ENCODE measurements at places on chromosomes 12 and 14. TPM values are rescaled to one million over a fixed set of nuclear protein-coding genes. Genes with fewer than 3 reads are reported as not detected.
A peak's percentile ranks its signal among the peaks of the same experiment; 100 is the strongest.

DNA sequence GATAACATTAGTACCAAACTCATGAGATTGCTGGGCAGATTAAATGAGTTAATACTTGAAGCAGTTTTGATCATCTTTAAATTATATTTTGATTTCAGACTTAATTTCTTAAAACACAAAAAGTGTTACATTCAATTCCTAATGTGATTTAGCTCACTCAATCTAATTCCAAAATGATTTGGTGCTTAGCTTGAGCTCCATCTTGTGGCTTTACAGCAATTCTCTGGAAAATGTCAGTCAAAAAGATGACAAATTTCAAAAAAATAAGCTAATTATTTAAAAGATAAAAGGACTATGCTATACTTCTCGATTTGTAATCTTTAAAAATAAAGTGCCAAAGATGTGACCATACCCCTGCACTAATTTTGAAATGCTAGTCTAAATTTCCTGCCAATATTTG lies 10.1 kb downstream of the LLPH start:
- no peaks in the 10 kb centered on the region for H3K27me3 ChIP-seq
- H3K4me3 ChIP-seq, result no peak overlapping the region
- no peak overlapping the region for H3K27ac ChIP-seq
- DNase-seq, result no peak

DNA sequence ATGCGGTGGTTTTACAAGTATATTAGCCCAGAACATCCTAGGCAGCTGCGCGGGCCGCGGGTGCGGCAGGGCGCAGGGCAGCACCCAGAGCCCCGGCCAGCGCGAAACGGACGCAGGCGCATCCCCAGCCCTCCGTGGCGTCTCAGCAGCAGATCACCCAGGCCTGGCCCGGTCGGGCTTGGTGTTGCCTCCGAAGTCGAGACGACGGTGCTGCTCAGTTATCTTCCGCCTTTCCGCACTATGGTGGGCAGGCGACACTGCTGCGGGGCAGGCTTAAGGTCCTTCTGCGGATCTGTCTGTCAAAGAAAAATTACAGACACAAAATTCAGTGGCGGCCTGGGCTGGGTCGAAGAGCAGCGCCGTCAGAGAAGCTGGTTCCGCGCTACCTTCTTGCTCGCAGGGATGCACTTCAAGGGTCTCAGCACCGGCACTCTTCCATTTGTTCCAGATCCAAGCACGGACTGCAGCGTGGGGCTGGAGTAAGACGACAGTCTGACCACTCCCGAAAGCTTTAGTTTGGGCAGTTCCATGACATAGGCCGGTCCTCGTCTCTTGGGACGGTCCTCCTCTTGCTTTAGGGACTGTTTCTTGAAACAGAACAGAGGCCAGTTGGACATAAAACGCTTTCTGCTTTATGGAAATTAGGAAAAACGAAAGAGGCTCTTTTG lies 75.8 kb downstream of the MOK start:
- H3K27ac ChIP-seq, result no peak overlapping the region
- no peak overlapping the region for H3K4me3 ChIP-seq
- no peaks in the 10 kb centered on the region for H3K27me3 ChIP-seq

DNA sequence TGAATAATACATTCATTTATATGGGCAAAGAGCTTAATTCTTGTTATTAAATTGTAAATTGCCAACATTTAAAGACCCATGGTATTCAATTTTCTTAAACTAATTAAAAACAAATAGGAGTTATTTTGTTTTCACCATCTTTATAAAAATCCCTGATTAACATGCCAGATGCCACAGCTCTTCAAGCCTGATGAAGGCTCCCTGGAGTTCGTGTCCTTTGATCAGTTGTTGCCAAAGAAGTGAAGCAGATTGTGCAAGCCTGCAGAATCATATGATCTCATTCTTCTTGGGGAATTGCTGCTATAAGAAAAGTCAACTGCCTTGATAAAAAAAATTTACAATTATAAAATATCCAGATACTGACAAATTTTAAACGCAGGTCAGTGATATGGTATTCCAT lies 288.3 kb upstream of the PPFIA2 start:
- H3K27ac ChIP-seq, result no peak overlapping the region
- H3K27me3 ChIP-seq, result no peaks in the 10 kb centered on the region
- DNase-seq, result no peak
- no peak overlapping the region for H3K4me3 ChIP-seq

DNA sequence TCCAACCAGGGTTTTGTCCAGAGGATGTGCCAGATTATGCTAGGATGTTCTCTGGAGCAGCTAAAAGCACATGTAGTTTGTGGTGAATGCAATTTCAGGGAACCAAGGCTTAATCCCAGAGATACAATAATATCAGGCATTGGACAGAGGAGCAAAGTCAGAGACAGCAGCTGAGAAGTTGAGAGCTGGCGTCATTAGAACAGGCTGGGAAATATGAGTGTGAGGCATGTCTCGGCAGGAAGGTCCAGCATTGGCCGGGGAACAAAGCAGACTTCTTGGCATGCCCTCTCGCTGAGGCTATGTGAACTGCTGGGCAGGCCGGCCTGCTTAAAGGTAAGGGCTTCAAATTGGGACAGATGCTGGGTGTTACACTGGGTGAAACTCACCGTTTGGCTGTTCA lies 125.4 kb downstream of the CAND1 start:
- H3K27ac ChIP-seq, result no peak overlapping the region
- H3K4me3 ChIP-seq, result no peak overlapping the region
- DNase-seq, result no peak
- H3K36me3 ChIP-seq, result no peaks in the 10 kb centered on the region

DNA sequence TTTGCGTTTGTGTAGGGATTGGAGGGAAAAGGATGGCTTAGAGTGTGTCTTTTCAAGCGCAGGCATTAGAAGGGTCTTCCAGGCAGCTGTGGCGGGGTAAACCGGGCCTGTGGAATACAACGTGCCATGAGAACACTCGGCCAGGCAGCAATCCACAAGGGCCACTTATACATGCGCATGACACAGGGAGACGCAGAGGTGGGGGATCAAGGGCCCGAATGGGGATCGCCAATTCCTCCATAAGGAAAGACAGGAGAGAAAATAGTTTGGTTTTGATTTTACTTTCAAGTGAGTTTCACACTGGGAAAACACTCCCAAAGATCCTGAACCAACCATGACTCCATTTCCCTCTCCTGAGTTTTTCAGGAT lies 71.6 kb downstream of the SPRING1 start:
- no peaks in the 10 kb centered on the region for H3K27me3 ChIP-seq
- no peak for DNase-seq
- no peaks in the 10 kb centered on the region for H3K4me1 ChIP-seq
- no peak overlapping the region for H3K27ac ChIP-seq
- no peaks in the 10 kb centered on the region for H3K36me3 ChIP-seq
- H3K4me3 ChIP-seq, result no peak overlapping the region

- no peak overlapping the region for H3K27ac ChIP-seq
- H3K27me3 ChIP-seq, result no peaks in the 10 kb centered on the region
- no peak for DNase-seq
- H3K36me3 ChIP-seq, result no peaks in the 10 kb centered on the region
- H3K4me3 ChIP-seq, result no peak overlapping the region
These were observed 1351.7 kb upstream of the TMEM132C start for GRCh38 chr12:126915309-126915708.

DNA sequence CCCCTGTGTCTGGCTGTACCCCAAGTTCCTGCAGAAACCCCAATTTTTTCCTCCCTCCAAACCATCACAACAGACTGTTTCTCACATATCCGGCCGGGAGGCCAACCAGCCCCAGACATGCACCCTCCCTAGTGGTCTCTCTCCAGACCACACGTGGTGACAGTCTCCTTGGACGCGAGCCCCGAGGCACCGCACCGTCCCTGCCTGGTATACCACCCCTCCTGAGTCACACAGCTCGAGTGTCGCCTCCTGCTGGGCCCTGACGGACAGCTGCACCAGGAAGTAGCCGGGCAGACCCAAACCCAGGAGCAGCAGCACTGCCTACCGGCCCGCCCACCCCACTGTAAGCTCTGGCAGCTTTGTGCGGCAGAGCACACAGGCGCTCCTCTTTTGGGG lies 97.4 kb downstream of the RFLNA start:
- DNase-seq, result no peak
- no peaks in the 10 kb centered on the region for H3K36me3 ChIP-seq
- H3K27ac ChIP-seq, result no peak overlapping the region
- H3K4me3 ChIP-seq, result no peak overlapping the region

- H3K36me3 ChIP-seq, result no peaks in the 10 kb centered on the region
- no peak overlapping the region for H3K27ac ChIP-seq
- no peak overlapping the region for H3K4me3 ChIP-seq
- no peaks in the 10 kb centered on the region for H3K4me1 ChIP-seq
- DNase-seq, result no peak
These were observed 11.6 kb downstream of the FGD6 start for GRCh38 chr12:95205685-95206084.

DNA sequence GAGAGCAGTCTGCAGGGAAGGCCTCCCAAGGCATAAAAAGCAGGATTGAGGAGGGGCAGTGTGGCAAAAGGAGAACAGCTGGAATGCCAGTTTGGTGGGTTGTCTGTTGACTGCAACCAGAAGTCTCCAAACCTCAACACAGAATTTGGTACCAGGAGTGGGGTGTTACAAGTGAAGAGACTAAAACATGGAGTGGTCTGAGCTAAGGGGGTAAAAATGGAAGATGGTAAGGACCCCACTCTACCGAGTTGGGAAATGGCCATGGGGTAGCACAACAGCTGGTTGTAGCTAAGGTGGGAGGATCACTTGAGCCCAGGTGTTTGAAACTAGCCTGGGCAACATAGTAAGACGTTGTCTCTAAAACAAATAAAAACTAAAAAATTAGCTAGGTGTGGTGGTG lies 17.8 kb upstream of the KLC1 start:
- peaks cover 21% of the 10 kb centered on the region for H3K4me1 ChIP-seq
- DNase-seq, result no peak
- H3K36me3 ChIP-seq, result no peaks in the 10 kb centered on the region
- H3K4me3 ChIP-seq, result no peak overlapping the region
- no peaks in the 10 kb centered on the region for H3K27me3 ChIP-seq
- H3K27ac ChIP-seq, result no peak overlapping the region

DNA sequence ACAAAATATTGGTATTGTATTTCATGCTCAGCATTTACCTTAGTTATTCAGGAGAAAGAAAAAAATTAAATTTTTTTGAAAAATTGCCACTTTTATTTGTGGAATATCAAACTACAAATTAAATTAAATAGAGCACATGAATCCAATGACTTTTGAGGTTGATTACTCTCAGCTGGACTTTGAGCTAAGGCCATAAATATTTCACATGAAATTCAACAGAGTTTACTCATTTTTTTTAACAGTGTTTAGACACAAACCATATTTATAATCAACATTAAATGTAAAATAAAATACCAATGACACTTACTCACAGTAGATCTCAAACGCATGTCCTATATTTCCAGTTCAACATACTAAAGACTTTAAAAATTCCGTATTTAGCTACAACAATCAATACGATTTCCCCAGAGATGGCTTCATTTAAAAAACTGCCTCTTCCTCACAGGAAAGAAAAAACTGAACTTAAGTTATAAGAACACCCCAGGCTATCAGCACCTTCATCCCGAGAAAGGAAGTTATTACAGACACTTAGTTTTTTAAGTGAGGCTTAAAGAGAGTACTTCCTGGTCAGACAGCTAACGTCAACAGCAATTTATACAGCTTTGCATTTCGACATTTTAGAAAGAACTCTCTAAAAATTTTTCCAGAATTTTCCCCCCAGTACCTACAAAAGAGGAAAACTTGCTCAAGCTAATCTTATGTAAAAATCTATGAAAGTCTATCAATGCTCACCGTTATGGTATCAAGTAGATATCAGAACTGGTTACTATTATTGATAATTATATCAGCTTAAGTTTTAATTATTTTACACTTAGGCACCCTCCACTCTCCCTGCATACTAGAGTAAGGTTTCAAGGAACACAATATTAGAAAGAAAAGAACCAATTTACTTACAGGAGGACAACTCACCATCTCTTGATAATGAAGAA lies 13.8 kb downstream of the TAOK3 start:
- H3K27ac ChIP-seq, result peak overlapping the region; percentile 66
- H3K36me3 ChIP-seq, result no peaks in the 10 kb centered on the region
- peak overlapping the region; percentile 58 for H3K4me3 ChIP-seq
- no peaks in the 10 kb centered on the region for H3K27me3 ChIP-seq
- peaks cover 21% of the 10 kb centered on the region for H3K4me1 ChIP-seq

GRCh38 chr14:71166180-71166837 lies 259.1 kb downstream of the PCNX1 start:
- no peak overlapping the region for H3K27ac ChIP-seq
- H3K4me1 ChIP-seq, result peaks cover 3% of the 10 kb centered on the region
- no peaks in the 10 kb centered on the region for H3K27me3 ChIP-seq
- DNase-seq, result no peak
- H3K4me3 ChIP-seq, result no peak overlapping the region

DNAI7 gene
- 0.48 TPM for polyA plus RNA-seq

RNASE7 gene
- not detected for polyA plus RNA-seq

C14orf180 gene
- polyA plus RNA-seq, result not detected

RDH12 gene
- 0.31 TPM for polyA plus RNA-seq

PLBD1 gene
- 0.69 TPM for polyA plus RNA-seq
